ENCODE measurements at places on chromosomes 4 and X.

GRCh38 chr4:113576947-113577678, 184.4 kb downstream of the CAMK2D start:
- no peak for DNase-seq

DNA sequence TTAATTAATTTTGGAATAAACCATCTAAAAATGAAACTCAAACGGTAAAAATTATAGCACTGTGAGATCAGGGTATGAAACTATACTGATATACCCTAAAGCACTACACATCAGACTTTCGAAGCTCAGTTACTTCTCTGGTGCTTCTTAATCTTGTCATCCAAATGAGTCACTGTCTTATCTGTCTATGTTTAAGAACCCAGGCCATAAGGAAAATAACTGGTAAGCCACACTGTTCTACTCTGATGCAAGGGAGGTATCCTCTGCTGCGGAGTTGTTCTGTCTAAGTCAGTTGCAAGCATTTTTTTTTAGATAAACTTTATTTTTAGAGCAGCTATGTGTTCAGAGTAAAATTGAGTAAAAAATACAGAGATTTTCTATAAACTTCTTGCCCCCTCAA, 830.8 kb upstream of the POU3F4 start:
- DNase-seq: no peak

GRCh38 chr4:42410446-42410845, 13.2 kb downstream of the SHISA3 start:
- DNase-seq: no peak

GRCh38 chr4:84733343-84734033, 150.6 kb downstream of the CDS1 start:
- DNase-seq: no peak

GRCh38 chr4:94488670-94489069, 36.9 kb downstream of the PDLIM5 start:
- no peak for DNase-seq

DNA sequence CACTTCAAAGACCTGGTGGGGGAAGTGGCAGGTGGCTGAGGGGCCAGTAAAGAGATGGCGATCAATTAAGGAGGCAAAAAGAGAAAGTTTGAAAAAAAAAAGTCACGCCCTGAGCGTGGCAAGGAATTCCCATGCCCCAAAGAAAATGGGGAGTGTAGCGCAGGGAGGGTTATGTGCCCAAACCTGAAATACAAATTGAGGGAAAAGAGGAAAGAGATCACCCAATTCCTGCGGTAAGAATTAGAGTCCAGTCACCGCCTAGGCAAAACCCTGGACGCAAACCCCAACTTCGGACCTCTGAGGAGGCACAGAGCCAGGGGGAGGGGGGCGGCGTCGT, 595 bp downstream of the ENOX2 start:
- DNase-seq: no peak

DNA sequence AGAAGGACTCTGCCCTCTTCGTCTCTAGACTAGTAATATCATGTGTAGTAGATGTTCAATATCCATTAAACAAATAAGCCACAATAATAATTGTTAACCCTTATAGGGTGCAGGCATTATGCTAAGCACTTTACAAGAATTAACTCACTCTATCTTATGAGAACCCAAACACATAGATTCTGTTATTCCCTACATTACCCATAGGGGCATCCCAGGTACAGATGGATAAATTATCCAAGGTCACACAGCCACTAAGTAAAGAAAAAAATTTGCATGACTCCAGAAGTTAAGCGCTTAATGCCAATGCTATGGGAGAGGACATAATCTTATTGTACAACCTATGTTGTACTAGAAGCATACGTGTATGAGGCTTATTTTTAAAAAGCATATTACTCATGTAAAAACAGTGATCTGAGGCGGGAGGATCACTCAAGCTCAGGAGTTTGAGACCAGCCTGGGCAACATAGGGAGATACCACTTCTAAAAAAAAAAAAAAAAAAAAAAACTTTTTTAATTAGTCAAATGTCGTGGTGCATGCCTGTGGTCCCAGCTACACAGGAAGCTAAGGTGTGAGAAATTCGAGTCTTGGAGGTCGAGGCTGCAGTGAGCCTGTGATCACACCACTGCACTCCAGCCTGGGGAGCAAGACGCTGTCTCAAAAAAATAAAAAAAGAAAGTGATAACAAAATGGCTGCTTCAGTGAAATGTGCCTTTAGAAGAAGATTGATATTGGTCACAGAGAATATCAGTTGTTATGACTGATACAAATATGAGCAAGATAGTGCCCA, 13.6 kb downstream of the LDB2 start:
- DNase-seq: no peak

- no peak for DNase-seq
Measured at GRCh38 chrX:154349359-154349935, 25.0 kb downstream of the FLNA start.

DNA sequence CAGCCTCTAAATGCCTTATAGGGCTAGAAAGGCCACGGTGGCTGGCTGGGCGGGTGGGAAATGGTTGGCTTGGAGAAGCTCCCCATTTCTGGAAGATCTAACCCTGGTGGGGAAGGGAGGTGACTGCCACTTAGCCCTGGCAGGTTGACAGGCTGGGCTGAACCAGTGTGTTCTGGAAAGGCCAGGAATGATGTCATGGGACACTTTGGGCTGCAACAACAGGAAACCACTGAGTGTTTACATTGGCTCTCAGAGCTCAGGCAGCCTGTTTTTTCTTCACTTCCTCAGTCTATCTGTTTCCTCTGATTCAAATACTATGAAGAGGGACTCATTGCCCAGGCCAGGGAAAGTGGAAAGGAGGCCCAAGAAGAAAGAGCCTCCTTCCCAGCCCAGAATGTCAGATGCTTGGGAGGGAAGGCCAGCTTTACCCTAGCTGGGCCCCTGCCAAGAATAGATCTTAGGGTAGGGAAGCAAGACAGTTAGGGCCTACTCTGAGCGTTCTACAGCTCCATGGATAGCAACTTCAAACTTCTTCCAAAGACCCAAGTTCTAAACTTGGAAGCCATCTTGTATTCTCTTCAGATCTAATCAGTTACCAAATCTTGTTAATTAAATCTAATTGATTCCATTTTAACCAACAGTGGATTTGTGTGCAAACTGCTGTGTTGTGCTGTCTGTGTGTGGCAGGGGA, 65.8 kb upstream of the MSN start:
- DNase-seq: peak; percentile 53

GRCh38 chr4:176437756-176438155, 118.0 kb downstream of the SPCS3 start:
- no peak for DNase-seq

DNA sequence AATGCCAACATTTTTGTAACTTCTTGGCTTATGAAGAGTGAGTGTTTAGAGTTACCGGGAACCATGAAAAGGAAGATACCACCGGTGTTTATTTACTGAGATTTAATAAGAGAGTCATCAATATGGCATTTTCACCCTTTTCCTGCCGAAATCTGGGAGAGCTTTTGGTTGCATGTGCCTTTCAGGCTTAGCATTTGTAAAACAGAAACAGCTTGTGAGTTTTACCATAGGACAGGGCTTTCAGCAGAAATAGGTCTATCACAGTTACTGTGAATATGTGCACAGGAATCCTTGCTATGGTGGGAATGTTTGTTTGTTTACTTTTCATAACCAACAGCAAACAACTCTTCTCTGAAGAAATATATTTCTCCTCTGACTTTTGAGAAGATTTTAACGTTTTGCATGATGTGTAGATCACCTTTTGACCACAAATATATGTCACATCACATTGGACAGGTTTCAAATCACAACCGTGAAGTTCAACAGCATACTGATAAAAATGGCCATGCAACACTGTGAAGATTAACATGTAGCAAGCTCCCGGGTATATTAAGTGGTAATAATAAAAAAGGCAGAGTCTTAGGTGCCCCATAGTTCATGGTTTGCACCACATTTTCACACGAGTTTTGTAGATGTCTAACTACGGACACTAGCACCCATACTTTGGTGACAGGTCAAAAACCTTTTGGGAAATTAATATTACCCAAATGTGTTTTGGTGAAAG, 21.3 kb downstream of the ARHGAP24 start:
- DNase-seq: no peak

DNA sequence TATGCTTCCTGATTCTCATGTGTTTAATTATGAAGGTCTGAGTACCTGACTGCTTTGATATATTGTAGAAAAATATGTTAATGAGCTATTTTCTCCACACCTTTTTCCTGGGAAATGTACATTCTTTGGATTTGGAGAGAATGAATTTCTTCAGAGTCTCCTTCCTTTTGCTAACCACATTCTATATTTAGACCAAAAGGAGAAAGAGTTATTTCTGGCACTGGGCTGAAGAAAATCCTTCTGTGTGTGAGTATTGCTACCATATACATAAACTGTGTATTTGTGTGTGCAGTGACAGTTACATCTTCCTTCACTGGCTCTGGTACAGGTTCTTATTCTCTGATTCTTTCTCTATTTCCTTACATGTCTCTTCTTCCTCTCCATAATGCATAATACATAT, 44.5 kb upstream of the PGRMC2 start:
- DNase-seq: no peak

DNA sequence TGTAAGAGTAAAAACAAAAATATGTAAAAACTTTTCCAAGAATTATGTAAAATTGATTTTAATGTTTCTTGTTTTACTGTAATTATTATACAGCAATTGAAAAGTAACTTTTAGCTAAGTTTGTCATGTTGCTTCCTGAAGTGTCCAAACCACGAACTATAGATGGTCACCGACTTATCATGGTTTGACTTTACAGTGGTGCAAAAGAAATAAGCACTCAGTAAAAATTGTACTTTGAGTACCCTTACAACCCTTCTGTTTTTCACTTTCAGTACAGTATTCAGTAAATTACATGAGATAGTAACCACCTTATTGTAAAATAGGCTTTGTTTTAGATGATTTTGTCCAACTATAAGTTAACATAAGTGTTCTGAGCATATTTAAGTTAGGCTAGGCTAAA, 93.8 kb downstream of the SLC10A6 start:
- no peak for DNase-seq

DNA sequence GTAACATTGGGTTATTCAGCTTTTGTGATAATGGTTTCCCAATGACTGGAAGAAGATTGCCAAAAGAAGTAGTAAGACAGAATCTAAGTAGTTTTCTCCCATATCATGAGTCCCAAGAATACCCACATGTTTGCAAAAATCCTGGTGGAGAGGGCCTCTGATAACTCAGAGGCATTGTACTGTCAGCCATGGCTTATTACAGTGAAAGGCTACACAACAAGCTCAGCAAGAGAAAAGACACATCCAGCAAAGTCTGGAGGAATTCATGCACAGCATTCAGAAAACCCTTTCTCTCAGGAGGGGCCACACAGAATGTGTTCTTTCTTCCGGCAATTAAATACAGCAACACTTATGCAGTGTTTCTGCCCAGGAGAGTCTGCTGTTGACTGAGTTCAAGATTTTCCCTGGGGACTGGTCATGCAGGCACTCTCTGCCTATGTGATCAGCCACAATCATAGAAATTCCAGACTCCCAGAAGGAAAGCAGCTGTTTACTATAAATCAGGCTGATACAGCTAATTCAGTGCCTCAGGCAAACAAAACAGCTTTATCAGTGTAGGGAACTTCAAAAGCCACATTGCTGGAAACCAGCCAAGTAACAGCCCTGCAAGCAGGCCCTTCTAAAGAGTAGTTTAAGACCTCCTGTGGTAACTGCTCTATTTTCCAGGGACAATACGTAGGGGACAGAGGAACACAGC, 937.1 kb downstream of the CCSER1 start:
- no peak for DNase-seq

- DNase-seq: no peak
Measured at GRCh38 chr4:27484216-27484615, 623.6 kb downstream of the STIM2 start.

- no peak for DNase-seq
Measured at GRCh38 chr4:87553182-87553581, 24.0 kb upstream of the SPARCL1 start.

GRCh38 chr4:98994474-98995182, 893 bp upstream of the METAP1 start:
- DNase-seq: peak; percentile 3

GRCh38 chrX:132648895-132649294, 160.1 kb upstream of the MBNL3 start:
- DNase-seq: no peak

GRCh38 chr4:171875291-171875690, 62.1 kb downstream of the GALNTL6 start:
- no peak for DNase-seq

DNA sequence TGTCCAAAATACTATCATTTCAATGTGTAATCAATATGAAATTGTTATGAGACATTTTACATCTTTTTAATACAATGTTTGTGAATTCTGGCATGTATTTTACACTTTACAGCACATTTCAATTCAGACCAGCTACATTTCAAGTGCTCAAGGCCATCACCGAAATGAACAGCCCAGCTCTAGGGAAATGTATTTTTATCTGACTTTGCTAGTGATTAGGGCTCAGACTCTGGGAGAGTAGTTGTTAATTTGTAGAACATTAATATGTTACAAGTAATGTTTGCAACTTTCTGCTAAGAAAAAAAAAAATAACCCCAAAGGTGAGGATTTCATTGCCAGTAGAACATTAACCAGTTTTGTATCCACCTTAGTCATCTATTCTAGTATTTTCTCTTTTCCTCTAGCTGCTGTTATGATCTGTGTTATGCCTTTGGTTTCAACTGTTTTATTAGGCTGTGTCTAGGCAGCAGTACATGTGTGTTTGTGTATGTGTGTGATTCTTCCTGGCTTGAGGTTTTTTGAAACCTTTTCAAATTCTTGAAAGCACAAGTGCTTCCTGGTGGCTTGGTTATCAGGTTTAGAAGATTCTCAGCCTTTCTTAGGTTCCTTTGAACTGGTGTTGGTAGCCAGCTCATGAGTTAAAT, 125.9 kb downstream of the NSUN7 start:
- no peak for DNase-seq

- DNase-seq: no peak
Measured at GRCh38 chrX:4253092-4253491, 539.6 kb upstream of the PRKX start.

- DNase-seq: no peak
Measured at GRCh38 chr4:143441678-143442077, 71.8 kb upstream of the SMARCA5 start.

GRCh38 chrX:63959975-63960374, 175.0 kb upstream of the ARHGEF9 start:
- no peak for DNase-seq
